ENCODE measurements at places on chromosomes 11 and 22. TPM values are rescaled to one million over a fixed set of nuclear protein-coding genes. Genes with fewer than 3 reads are reported as not detected.

DNA sequence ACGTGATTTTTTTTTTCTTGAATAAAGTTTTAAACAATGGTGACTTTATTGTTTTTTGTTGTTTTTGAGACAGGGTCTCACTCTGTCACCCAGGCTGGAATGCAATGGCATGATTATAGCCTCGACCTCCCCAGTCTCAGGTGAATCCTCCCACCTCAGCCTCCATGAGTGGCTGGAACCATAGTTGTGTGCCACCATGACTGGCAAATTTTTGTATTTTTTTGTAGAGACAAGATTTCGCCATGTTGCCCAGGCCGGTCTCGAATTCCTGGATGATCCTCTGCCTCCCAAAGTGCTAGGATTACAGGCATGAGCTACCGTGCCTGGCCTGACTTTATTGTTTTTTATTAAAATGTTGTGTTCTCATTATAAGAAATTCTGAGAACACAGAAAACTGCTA lies 12.2 kb upstream of the CRYBB3 start:
- peaks cover 13% of the 10 kb centered on the region for H3K36me3 ChIP-seq
- no peak for DNase-seq
- no peaks in the 10 kb centered on the region for H3K27me3 ChIP-seq

GRCh38 chr22:40007853-40008710 lies 13.3 kb downstream of the FAM83F start:
- no peaks in the 10 kb centered on the region for H3K36me3 ChIP-seq
- no peak overlapping the region for H3K4me3 ChIP-seq
- H3K4me1 ChIP-seq: no peaks in the 10 kb centered on the region
- DNase-seq: no peak

- H3K27ac ChIP-seq: no peak overlapping the region
- no peak for DNase-seq
- H3K4me3 ChIP-seq: no peak overlapping the region
These were observed 11.5 kb downstream of the TSPAN32 start for GRCh38 chr11:2313051-2313951.

Gene PPM1F
- 28.7 TPM for total RNA-seq

Gene XKR3
- total RNA-seq: not detected
